ENCODE measurements at places on chromosomes 7 and 10.

GRCh38 chr7:32809347-32809746 lies 82.2 kb downstream of the KBTBD2 start:
- no peak for DNase-seq

DNA sequence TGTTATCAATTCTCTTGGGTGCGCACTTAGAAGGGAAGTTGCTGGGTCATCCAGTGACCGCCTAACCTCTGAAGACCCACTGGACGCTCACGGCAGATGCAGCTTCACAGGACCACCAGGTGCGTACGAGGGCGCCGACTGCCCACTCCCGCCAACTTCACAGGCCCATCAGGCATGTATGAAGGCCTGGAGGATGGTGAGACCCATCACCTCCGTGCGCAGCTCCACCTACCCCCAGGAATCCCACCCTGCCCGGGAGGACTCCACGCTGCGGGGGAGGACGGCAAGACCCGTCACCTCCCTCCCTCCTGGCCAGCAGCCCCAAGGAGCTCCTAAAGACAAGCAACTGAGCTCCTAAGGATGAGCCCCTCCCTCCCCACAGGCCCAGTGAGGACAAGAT lies 146.9 kb downstream of the MAD1L1 start:
- DNase-seq = no peak

GRCh38 chr7:47142169-47142866 lies 439.6 kb downstream of the TNS3 start:
- no peak for DNase-seq

GRCh38 chr7:157775021-157775559 lies 438.3 kb downstream of the DNAJB6 start:
- DNase-seq = no peak

- no peak for DNase-seq
These were observed 166.2 kb upstream of the PRR15 start for GRCh38 chr7:29397398-29397797.

DNA sequence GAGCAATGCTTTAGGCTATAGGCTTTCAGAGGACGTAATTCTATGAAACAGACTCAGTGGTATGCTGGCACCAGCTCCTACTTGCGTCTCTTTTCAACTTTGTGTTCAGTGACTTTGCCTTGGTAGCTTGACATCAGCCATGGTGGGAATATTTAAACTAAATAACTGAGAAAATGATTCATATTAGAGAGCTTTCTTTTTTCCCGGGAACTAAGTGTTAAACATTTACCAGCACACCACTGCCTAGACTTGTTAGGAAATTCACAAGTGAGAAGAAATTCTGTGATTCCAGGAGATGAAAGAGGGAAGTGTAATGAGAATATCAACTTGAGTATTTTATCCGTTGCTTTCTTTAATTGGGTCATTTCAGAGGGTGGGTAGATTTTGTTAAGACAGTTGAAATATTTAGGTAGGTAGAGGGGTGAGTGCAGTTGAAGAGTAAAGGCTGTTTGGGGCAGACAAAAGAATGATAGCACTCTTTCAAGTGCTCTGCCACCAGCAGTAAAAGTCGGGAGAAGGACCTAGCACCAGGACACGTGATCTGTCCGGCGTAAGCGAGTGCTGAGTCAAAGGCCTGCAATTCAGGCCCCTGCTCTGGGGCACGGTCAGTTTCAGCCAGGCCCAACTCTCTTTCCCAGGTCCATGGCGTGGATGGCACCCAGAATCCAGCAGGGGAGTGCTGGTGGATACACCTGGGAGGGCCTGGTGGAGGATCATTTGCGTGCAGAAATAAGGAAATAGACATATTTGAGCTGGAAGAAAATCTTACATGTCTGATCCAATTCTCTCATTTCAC lies 206.3 kb downstream of the SNX10 start:
- no peak for DNase-seq
